ENCODE measurements at places on chromosomes 5 and 9. TPM values are rescaled to one million over a fixed set of nuclear protein-coding genes. Genes with fewer than 3 reads are reported as not detected.
A peak's percentile ranks its signal among the peaks of the same experiment; 100 is the strongest.

APBA1 gene
- 7.8 TPM for total RNA-seq

- no peaks in the 10 kb centered on the region for H3K27me3 ChIP-seq
- no peak overlapping the region for H3K27ac ChIP-seq
- H3K4me3 ChIP-seq: no peak overlapping the region
- no peaks in the 10 kb centered on the region for H3K4me1 ChIP-seq
- no peaks in the 10 kb centered on the region for H3K36me3 ChIP-seq
Measured at GRCh38 chr9:120438836-120439546, 141.0 kb downstream of the CDK5RAP2 start.

- H3K27me3 ChIP-seq: no peaks in the 10 kb centered on the region
- no peak overlapping the region for H3K4me3 ChIP-seq
- DNase-seq: no peak
- H3K36me3 ChIP-seq: no peaks in the 10 kb centered on the region
Measured at GRCh38 chr9:306907-307306, 92.2 kb downstream of the DOCK8 start.

- no peaks in the 10 kb centered on the region for H3K27me3 ChIP-seq
- no peaks in the 10 kb centered on the region for H3K4me1 ChIP-seq
- H3K36me3 ChIP-seq: no peaks in the 10 kb centered on the region
- no peak overlapping the region for H3K27ac ChIP-seq
- no peak for DNase-seq
Measured at GRCh38 chr5:16849775-16850174, 86.3 kb downstream of the MYO10 start.

DNA sequence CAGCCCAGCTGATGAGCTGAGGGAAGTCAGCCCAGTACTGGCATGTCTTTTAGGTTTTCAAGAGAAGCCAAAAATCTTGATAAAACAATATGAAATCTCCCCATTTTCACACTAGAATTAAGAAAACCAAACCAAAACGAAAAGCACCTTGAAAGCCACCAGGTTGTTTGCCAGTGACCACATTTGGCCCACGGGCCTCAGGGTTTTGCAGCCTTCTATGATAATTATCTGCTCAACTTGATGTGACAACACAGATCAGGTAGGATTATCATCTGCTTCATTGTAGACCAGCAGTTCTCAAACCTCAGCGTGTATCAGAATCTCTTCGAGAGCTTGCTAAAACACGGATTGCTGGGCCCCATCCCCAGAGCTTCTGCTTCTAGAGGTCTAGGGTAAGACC is 101.4 kb downstream of the GALNT10 start:
- H3K27ac ChIP-seq: no peak overlapping the region
- H3K27me3 ChIP-seq: no peaks in the 10 kb centered on the region
- H3K36me3 ChIP-seq: no peaks in the 10 kb centered on the region
- H3K4me3 ChIP-seq: no peak overlapping the region
- H3K4me1 ChIP-seq: no peaks in the 10 kb centered on the region

DNA sequence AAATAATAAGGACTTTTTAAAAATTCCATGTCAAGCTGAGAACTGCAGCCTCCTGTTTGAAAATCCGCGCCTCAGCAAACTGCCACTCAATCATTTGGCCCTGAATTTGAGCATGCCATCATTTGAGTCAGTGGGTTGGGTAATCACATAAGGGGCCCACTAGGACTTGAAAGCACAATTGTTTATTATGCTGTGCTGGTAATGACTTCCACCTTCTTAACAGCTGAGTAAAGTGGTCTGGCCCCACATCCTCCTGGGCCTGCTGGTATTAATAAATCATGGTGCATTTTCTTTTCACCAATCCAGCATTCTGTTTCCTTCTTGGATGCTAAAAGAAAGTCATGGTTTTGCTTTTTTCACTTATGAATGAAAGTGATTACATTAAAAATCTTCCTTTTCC is 103.0 kb upstream of the CTSL start:
- no peaks in the 10 kb centered on the region for H3K27me3 ChIP-seq
- H3K4me3 ChIP-seq: no peak overlapping the region
- DNase-seq: no peak
- no peaks in the 10 kb centered on the region for H3K36me3 ChIP-seq
- H3K27ac ChIP-seq: no peak overlapping the region

- no peaks in the 10 kb centered on the region for H3K27me3 ChIP-seq
- no peaks in the 10 kb centered on the region for H3K36me3 ChIP-seq
- no peaks in the 10 kb centered on the region for H3K4me1 ChIP-seq
- H3K27ac ChIP-seq: no peak overlapping the region
- no peak overlapping the region for H3K4me3 ChIP-seq
Measured at GRCh38 chr9:125756518-125756917, 9.3 kb downstream of the PBX3 start.

GRCh38 chr5:143499480-143500114 is 96.1 kb upstream of the NR3C1 start:
- DNase-seq: no peak
- H3K4me1 ChIP-seq: no peaks in the 10 kb centered on the region
- no peaks in the 10 kb centered on the region for H3K27me3 ChIP-seq

- no peaks in the 10 kb centered on the region for H3K27me3 ChIP-seq
- no peaks in the 10 kb centered on the region for H3K4me1 ChIP-seq
- no peak overlapping the region for H3K4me3 ChIP-seq
- DNase-seq: no peak
- no peak overlapping the region for H3K27ac ChIP-seq
Measured at GRCh38 chr5:73911761-73912393, 285.9 kb downstream of the ARHGEF28 start.

GRCh38 chr9:34974664-34975063 is 14.9 kb upstream of the DNAJB5 start:
- H3K4me1 ChIP-seq: no peaks in the 10 kb centered on the region
- H3K27ac ChIP-seq: no peak overlapping the region
- no peaks in the 10 kb centered on the region for H3K36me3 ChIP-seq
- DNase-seq: no peak
- H3K27me3 ChIP-seq: no peaks in the 10 kb centered on the region
- no peak overlapping the region for H3K4me3 ChIP-seq

GRCh38 chr9:92100237-92100911 is 14.8 kb downstream of the SPTLC1 start:
- H3K4me3 ChIP-seq: no peak overlapping the region
- DNase-seq: no peak
- no peaks in the 10 kb centered on the region for H3K27me3 ChIP-seq
- H3K27ac ChIP-seq: no peak overlapping the region
- H3K4me1 ChIP-seq: no peaks in the 10 kb centered on the region

DNA sequence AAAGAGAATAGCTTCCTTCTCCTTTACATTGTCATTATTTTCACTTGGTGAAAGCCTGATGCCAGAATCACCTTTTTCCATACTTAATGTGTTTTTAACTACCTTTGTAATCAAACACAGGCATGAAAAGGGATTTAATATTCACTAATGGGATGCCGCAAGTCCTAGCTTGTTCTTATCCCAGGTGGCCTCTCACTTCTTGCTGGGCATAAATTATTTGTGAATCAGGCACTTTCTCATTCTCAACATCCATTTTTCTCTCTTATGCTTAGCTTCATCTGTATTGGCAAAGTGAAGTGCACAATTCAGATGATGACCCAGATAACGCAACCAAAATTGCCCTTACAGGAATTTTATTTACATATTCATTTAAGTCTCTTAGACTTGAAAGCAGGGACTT is 10.9 kb downstream of the ACTL7B start:
- no peak for DNase-seq
- H3K27ac ChIP-seq: no peak overlapping the region
- no peak overlapping the region for H3K4me3 ChIP-seq
- no peaks in the 10 kb centered on the region for H3K27me3 ChIP-seq
- no peaks in the 10 kb centered on the region for H3K4me1 ChIP-seq
- no peaks in the 10 kb centered on the region for H3K36me3 ChIP-seq

GPX3 gene
- 1,215 TPM for total RNA-seq

EPB41L4A gene
- total RNA-seq: 25.9 TPM

RLN1 gene
- 0.48 TPM for total RNA-seq

GRCh38 chr5:93674866-93675459 is 66.4 kb downstream of the POU5F2 start:
- DNase-seq: no peak
- H3K27me3 ChIP-seq: no peaks in the 10 kb centered on the region
- no peaks in the 10 kb centered on the region for H3K36me3 ChIP-seq
- no peaks in the 10 kb centered on the region for H3K4me1 ChIP-seq
- no peak overlapping the region for H3K4me3 ChIP-seq

GRCh38 chr5:141908796-141909195 is 14.9 kb upstream of the DELE1 start:
- H3K27ac ChIP-seq: no peak overlapping the region
- H3K36me3 ChIP-seq: no peaks in the 10 kb centered on the region
- no peak overlapping the region for H3K4me3 ChIP-seq
- DNase-seq: no peak

DNA sequence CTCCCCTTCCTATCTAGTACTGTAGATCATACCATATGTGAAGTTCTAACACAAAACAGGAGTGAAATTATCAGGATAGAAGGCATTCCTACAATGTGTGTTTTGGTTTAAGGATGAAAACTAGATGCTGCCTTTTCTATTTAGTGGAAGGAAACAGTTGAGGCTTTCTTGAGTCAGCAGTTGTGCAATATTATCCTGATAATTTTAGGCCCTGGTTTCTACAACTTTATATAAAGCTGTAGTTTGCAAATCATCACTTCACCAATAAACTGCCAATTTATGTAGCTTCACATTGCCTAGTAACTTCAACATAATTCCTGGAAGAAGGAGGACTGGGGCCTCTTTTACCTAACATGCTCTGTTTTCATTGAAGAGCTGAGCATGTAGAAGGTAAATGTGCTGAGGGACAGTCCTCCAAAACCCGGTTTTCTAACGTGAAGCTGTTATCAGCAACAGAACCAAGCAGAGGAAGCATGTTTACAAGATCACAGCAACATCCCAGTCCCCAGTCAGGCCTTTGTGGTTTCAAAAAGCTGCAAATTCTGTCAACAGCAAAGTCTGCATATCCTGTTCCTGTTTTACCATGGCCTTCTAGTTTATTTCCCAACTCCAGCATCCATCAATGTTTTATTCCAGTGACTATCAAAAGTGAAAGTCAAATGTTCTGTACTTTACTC is 513.4 kb upstream of the MEF2C start:
- H3K4me1 ChIP-seq: no peaks in the 10 kb centered on the region
- no peaks in the 10 kb centered on the region for H3K27me3 ChIP-seq
- no peak overlapping the region for H3K4me3 ChIP-seq

TAF11L13 gene
- total RNA-seq: not detected

DNA sequence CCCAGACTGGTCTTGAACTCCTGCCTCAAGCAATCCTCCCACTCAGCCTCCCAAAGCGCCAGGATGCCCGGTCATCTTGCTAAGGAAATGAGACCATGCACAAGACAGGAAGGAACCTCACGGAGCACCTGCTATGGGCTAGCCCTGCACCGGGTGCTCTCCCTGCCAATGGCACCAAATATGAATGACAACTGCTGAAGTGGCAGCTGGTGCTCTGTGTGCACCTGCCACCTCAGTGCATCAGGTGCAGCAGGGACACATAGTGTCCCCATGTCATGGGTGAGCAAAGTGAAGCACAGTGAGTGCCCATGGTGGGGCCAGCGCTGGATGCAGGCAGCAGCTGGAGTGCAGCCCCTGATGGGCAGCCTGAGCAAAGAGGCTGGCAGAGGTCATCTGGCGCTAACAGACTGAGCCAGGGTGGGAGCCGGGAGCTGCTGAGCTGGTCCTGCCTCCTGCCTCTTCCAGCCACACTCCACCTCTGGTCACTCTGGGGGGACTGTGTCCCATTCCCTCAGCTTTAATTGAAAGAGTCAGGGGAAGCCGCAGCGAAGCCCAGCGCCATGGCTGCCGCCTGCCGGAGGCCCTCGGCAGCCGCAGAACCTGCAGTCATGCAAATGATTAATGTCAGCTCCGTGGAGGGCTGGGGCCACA is 46.4 kb downstream of the BARX1 start:
- no peaks in the 10 kb centered on the region for H3K36me3 ChIP-seq
- no peaks in the 10 kb centered on the region for H3K27me3 ChIP-seq
- no peak for DNase-seq
- no peak overlapping the region for H3K4me3 ChIP-seq
- H3K27ac ChIP-seq: no peak overlapping the region
- H3K4me1 ChIP-seq: no peaks in the 10 kb centered on the region

GRCh38 chr5:74575741-74576538 is 64.6 kb downstream of the ENC1 start:
- DNase-seq: no peak
- H3K36me3 ChIP-seq: no peaks in the 10 kb centered on the region
- no peak overlapping the region for H3K4me3 ChIP-seq
- peak overlapping the region; percentile 57 for H3K27ac ChIP-seq
- no peaks in the 10 kb centered on the region for H3K4me1 ChIP-seq

DNA sequence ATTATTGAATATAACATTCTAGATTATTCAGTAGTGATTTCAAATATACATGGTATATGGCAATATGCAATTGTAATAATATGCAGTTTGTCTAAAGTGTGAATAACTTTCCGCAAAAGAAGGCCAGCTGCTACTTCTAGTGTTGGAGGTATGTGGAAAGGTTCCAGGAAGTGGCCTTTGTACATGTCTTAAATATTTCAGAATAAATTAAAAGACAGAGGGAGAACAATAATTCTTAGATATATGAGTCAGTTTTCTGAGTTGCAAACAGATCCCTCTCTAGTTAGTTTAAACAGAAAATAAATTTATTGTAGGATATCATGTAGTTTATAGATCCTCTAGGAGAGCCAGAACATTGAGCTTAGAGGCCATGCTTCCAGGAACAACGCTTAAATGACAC is 210.8 kb upstream of the ELL2 start:
- H3K27me3 ChIP-seq: no peaks in the 10 kb centered on the region
- DNase-seq: no peak
- H3K4me3 ChIP-seq: no peak overlapping the region
- H3K27ac ChIP-seq: no peak overlapping the region

CYLC2 gene
- total RNA-seq: not detected

DNA sequence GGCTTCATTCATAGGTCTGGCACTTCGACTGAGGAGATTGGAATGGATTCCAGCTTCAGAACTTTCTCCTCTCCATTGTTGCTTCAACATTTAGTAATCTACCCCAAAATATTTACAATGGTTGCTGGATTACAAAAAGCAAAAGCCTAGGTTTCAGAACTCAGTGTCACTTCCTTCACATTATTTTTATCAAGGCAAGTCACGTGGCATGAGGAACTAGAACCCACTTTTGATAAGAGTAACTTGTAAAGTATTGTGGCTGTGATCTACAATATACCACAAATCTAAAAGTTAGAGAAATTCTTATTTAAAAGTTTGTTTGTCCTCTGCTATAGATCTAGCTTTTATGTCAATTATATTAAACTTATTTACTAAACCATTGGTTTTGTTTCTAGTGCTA is 39.7 kb upstream of the ANKDD1B start:
- H3K4me1 ChIP-seq: peaks cover 7% of the 10 kb centered on the region
- no peak for DNase-seq
- H3K27me3 ChIP-seq: no peaks in the 10 kb centered on the region
- H3K4me3 ChIP-seq: no peak overlapping the region

DNA sequence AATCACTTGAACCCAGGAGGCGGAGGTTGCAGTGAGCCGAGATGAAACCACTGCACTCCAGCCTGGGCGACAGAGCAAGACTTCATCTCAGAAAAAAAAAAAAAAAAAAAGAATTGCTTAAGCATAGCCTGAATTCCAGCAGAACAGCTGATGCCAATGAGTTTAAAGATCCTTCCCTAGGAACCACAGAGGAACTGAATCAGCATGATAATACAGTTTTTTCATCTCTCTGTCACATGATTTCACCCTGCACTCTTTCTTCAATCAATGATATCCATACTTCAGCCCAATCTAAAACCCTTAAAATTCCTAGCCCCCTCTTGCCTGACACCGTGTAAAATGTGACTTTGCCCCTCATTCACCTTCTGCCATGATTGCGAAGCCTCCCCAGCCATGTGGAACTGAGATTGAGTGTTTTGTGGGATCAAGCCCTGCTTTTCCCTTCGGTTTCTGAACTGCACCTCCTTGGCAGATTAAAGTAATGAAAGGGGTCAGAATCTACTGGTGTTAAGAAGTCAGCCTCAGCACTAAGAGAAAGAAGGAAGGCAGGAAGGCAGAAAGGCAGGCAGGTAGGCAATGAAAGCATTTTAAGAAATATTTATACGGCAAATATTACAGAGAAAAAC is 20.9 kb upstream of the DMXL1 start:
- no peak overlapping the region for H3K27ac ChIP-seq
- H3K4me3 ChIP-seq: no peak overlapping the region
